GM23248 (cell line): ENCODE measurements at places on chromosomes 16 and 17.

- no peaks in the 10 kb centered on the region for H3K36me3 ChIP-seq
- no peak for DNase-seq
- H3K27me3 ChIP-seq, result no peaks in the 10 kb centered on the region
- H3K4me1 ChIP-seq, result peaks cover 10% of the 10 kb centered on the region; the same call in 1 of the 2 replicates
- no peak overlapping the region for H3K27ac ChIP-seq
- H3K4me3 ChIP-seq, result no peak overlapping the region
These were observed 17.8 kb upstream of the OSGIN1 start for GRCh38 chr16:83935005-83935857.

- DNase-seq, result no peak
- H3K27ac ChIP-seq, result no peak overlapping the region
- no peaks in the 10 kb centered on the region for H3K4me1 ChIP-seq
- H3K4me3 ChIP-seq, result no peak overlapping the region
- peaks cover 1% of the 10 kb centered on the region; the same call in 1 of the 2 replicates for H3K27me3 ChIP-seq
These were observed 157.4 kb downstream of the IRX5 start for GRCh38 chr16:55088098-55088497.

DNA sequence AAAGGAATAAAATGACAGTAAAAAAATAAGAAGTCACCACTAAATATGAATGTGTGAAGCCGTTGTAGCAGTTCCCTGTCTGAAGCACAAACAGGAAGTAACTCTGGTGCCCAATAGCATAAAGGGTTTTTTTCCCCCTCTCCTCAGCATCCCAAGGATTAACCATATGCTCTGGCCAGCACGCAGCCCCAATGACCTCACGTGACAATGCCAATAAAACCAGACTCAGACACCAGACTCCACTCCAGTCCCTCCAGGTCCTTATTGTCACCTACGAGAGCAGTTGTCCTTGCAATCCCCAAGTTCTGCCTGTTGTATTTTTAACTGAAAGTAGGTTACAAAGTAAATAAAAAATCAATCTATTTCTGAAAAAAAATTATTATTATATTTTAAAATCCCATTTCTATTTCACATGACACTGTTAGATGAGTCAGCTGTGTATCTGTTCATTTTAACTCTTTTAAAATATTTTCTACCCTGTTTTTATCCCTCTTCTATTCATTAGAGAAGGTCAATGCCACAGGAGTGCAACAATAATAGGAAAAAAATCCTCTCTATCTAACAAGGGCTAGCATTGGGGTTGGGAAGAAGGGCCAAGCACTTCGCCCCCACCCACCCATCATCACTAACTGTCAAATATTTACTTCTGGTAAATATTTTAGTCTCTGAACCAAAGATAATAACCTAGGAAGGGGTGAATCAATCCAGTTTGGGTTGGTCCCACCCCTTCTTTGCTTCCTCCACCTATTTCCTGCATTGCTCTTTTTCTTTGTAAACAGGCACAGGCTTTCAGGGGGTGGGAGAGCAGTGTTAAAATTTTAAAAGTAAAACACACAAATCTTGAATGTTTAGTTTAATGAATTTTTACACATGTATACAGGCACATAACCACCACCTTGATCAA is 6.6 kb downstream of the PRAC1 start:
- H3K4me3 ChIP-seq, result no peak overlapping the region
- no peaks in the 10 kb centered on the region for H3K36me3 ChIP-seq
- H3K27me3 ChIP-seq, result peaks cover 93% of the 10 kb centered on the region
- H3K27ac ChIP-seq, result no peak overlapping the region

GRCh38 chr16:71648921-71649320 is 22.9 kb downstream of the MARVELD3 start:
- peaks cover 21% of the 10 kb centered on the region for H3K36me3 ChIP-seq
- H3K4me1 ChIP-seq, result no peaks in the 10 kb centered on the region
- DNase-seq, result peak; percentile 18
- no peak overlapping the region for H3K27ac ChIP-seq

DNA sequence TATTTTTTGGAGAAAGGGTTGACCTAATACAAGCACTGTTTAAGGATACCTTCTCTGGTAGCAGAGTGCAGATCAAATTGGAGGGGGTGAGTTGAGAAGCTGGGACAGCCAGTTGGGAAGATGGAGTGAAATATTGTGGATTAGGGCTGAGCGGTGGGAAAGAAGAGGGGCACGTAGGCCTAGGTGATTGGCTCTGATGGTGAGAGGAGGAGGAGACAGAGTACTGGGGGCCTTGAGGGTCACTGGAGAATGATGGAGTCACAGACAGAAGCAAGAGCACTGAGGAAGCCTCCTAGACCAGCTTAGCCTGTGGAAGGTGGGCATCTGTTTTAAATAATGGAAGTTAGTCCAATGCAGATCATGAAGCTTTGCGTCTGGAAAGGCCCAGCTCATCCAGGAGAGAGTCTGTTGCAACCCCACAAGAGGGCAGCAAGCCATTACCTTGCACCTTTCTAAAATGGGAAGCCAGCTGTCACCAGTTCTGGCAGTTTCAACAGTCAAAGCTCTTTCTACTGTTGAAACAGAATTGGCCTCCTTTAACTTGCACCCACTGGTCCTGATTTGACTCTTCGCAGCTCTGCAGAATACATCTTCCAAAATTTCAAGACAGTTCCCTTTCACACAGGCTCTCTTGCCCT is 11.8 kb downstream of the SLC9A5 start:
- DNase-seq, result peak; percentile 77
- no peaks in the 10 kb centered on the region for H3K27me3 ChIP-seq
- H3K4me1 ChIP-seq, result peaks cover 7% of the 10 kb centered on the region

- no peaks in the 10 kb centered on the region for H3K27me3 ChIP-seq
- DNase-seq, result peak; percentile 92
- no peak overlapping the region for H3K4me3 ChIP-seq
- H3K27ac ChIP-seq, result no peak overlapping the region
- H3K36me3 ChIP-seq, result no peaks in the 10 kb centered on the region
These were observed 66.6 kb upstream of the TMEM97 start for GRCh38 chr17:28252436-28252835.

GRCh38 chr17:79048826-79049755 is 25.1 kb downstream of the C1QTNF1 start:
- H3K36me3 ChIP-seq, result no peaks in the 10 kb centered on the region
- H3K4me3 ChIP-seq, result no peak overlapping the region

DNA sequence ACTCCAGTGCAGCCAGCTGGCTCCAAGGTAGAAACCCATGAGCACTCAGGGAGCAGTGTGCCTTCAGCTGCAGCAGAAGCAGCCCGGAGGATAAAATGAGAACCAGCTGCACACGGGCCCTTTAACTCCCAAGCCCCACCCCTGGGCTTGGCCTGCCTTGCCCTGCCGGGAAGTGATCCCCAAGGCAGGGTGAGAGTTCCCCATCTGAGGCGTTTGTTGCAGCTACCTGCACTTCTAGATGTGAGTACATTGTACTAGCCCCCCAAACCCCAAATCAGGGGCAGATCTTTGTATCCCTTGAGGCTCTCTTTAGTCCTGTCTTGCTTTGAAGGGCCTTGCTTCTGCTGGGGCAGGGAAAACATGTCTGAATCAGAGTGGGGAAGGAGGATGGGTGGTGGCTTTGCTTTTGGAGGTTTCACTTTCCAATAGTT is at the start of gene MVP:
Gene MVP, plus strand, starts transcription at position 192 of the 431 bp plus-strand sequence. CDS start 10,088 bp downstream, outside the sequence.
- peaks cover 46% of the 10 kb centered on the region for H3K4me1 ChIP-seq
- H3K36me3 ChIP-seq, result no peaks in the 10 kb centered on the region
- H3K4me3 ChIP-seq, result peak within 1 kb of the TSS; percentile 100
- DNase-seq, result peak; percentile 87
- no peaks in the 10 kb centered on the region for H3K27me3 ChIP-seq
